ENCODE measurements at places on chromosomes 12 and 14. TPM values are rescaled to one million over a fixed set of nuclear protein-coding genes. Genes with fewer than 3 reads are reported as not detected.

Gene SDSL
- polyA plus RNA-seq, result 17.0 TPM

Gene PARPBP
- 14.1 TPM for polyA plus RNA-seq

Gene WNT1
- polyA plus RNA-seq, result not detected

Gene CATSPERB
- 0.68 TPM for polyA plus RNA-seq

Gene GPR68
- 1.8 TPM for polyA plus RNA-seq

Gene LHX5
- polyA plus RNA-seq, result not detected

Gene DIO3
- 0.16 TPM for polyA plus RNA-seq

Gene DACT1
- polyA plus RNA-seq, result 34.5 TPM

Gene PLEK2
- polyA plus RNA-seq, result 1.7 TPM

Gene FKBP4
- 130 TPM for polyA plus RNA-seq

Gene APOF
- polyA plus RNA-seq, result 0.13 TPM

Gene OASL
- 0.09 TPM for polyA plus RNA-seq

Gene RNF41
- polyA plus RNA-seq, result 43.4 TPM

Gene KLHL33
- 0.53 TPM for polyA plus RNA-seq

Gene CD163
- 8.7 TPM for polyA plus RNA-seq

Gene BDKRB2
- polyA plus RNA-seq, result 3.3 TPM

Gene LTBP2
- polyA plus RNA-seq, result 3.2 TPM

Gene DEGS2
- 4.3 TPM for polyA plus RNA-seq

Gene CCER1
- polyA plus RNA-seq, result not detected

Gene GUCY2C
- polyA plus RNA-seq, result 0.47 TPM

Gene NINJ2
- polyA plus RNA-seq, result 1.4 TPM

Gene KLRD1
- 0.70 TPM for polyA plus RNA-seq

Gene KRT73
- not detected for polyA plus RNA-seq

Gene NAV3
- polyA plus RNA-seq, result 9.5 TPM

Gene HCAR3
- polyA plus RNA-seq, result 0.19 TPM

Gene LAG3
- 1.9 TPM for polyA plus RNA-seq

Gene SRRM4
- 0.05 TPM for polyA plus RNA-seq

Gene ADAMTS20
- polyA plus RNA-seq, result 1.1 TPM

Gene ANHX
- polyA plus RNA-seq, result not detected

Gene GPRC5A
- polyA plus RNA-seq, result 6.6 TPM

Gene ARL6IP4
- polyA plus RNA-seq, result 161 TPM

Measured in renal cortex interstitium (tissue), 15 donors.